ENCODE measurements at places on chromosomes 11 and 22.

DNA sequence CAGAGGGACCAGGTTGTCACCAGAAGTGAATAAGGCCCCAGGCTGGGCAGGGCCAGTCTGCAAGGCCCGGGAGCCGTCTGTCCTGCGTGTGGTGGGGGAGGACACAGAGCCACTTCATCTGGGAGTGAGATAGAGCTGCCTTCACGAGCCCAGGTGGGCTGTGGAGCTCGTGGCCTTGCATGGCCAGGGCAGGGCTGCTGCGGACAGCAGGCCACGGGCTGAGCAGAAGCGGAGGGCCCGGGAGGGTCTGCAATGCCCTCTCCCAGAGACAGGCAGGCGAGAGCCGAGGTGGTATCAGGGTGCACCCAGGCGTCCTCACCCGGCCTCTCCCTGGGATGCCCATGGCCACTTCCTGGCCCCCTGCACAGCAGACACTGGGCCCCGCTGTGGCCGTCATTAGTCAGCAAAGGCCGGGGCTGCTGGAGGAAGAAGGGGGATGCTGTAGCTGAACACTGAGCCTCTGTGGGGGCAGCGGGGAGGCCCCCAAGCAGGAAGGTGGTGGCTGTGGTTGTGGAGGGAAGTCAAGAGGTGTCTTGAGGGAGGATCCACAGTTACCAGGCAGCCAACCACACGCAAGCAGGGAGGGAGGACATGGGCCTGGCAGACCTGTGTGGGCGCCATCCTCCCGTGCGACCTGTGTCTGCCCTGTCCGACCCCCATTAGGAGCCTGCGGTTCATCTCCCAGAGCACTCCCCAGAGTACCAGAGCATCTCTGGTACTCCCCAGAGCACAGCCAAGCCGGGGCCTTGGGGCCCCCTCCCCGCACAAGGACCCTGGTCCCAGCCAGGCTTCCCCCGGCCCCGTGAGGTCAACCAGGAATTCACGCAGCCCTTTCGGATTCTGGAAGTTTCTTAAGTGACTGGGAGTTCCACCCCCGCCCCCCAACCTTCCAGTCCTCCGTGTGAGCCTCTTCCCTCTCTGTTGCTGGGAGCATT, 1109.5 kb downstream of the BRD1 start:
- no peak overlapping the region for H3K27ac ChIP-seq
- peaks cover 13% of the 10 kb centered on the region for H3K27me3 ChIP-seq
- H3K36me3 ChIP-seq, result no peaks in the 10 kb centered on the region
- H3K4me3 ChIP-seq, result no peak overlapping the region
- DNase-seq, result no peak

GRCh38 chr11:20599221-20600019, at the start of gene SLC6A5:
SLC6A5 (plus strand) TSS chr11:20599608; CDS start chr11:20599673, 65 bp downstream.
- peaks cover 3% of the 10 kb centered on the region for H3K36me3 ChIP-seq
- peak within 1 kb of the TSS; percentile 83 for H3K27ac ChIP-seq
- peaks cover 4% of the 10 kb centered on the region for H3K4me1 ChIP-seq
- no peak for DNase-seq
- no peak within 1 kb of the TSS for H3K4me3 ChIP-seq
- H3K27me3 ChIP-seq, result peaks cover 92% of the 10 kb centered on the region

- H3K27me3 ChIP-seq, result no peaks in the 10 kb centered on the region
- H3K4me1 ChIP-seq, result no peaks in the 10 kb centered on the region
- no peak overlapping the region for H3K4me3 ChIP-seq
- peaks cover 22% of the 10 kb centered on the region for H3K36me3 ChIP-seq
- H3K27ac ChIP-seq, result no peak overlapping the region
Measured at GRCh38 chr11:1472180-1473005, 14.2 kb downstream of the MOB2 start.

GRCh38 chr11:13287681-13288080, 10.1 kb downstream of the BMAL1 start:
- H3K27me3 ChIP-seq, result no peaks in the 10 kb centered on the region
- peaks cover 28% of the 10 kb centered on the region for H3K4me1 ChIP-seq
- H3K27ac ChIP-seq, result no peak overlapping the region
- H3K4me3 ChIP-seq, result no peak overlapping the region
- no peak for DNase-seq

DNA sequence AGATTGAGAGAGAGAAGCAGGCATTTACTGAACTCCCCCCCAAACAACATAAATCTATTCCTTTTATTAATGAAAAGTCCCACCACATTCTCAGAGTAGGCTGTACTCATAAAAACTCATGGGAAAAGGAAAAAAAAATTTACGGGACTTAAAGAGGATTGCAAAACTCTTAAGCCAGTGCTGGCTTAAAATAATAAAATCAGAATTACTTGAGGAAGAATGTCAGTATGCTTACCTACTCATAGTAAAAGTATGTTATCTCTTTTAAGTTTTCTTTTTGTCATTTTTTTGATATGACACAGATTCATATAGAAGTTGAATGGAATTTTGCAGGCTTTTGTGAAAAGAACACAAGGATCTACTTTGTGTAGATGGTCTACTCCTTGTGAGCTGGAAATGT, 126.3 kb downstream of the LUZP2 start:
- no peaks in the 10 kb centered on the region for H3K4me1 ChIP-seq
- H3K4me3 ChIP-seq, result no peak overlapping the region
- H3K27me3 ChIP-seq, result no peaks in the 10 kb centered on the region
- H3K36me3 ChIP-seq, result no peaks in the 10 kb centered on the region
- no peak for DNase-seq

GRCh38 chr11:15367695-15368094, 253.0 kb downstream of the INSC start:
- H3K27me3 ChIP-seq, result no peaks in the 10 kb centered on the region
- H3K36me3 ChIP-seq, result no peaks in the 10 kb centered on the region
- H3K4me3 ChIP-seq, result no peak overlapping the region
- no peak for DNase-seq
- H3K4me1 ChIP-seq, result no peaks in the 10 kb centered on the region
